CD4-positive, alpha-beta T cell treated with Interleukin-15 for 1 hour (primary cell): ENCODE measurements at places on chromosomes 6 and 20.

- DNase-seq: no peak
Measured at GRCh38 chr6:100311707-100312251, 152.9 kb downstream of the SIM1 start.

DNA sequence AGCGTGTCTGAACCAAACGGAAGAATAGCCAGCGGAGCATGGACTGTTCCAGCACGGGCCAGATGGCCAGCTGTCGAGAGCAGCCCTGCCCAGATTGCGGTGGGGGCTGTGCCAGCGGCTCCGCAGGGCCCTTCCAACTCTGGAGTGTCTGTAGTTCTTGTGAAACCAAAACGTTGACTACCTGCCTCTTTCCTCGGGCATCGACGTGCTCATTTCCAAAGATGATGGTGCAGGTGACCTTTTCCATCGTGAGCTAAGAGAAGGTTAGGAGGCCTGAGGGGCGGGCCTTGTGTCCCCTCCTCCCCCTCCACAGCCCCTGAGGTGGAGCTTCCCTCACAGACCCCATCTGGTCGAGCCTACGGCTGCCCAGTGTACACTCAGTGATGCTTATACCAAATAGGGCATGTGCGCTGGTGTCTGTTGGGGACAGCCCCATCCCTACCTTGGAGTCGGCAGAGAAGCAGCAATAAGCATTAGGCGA, 12.9 kb upstream of the C20orf144 start:
- DNase-seq: no peak

DNA sequence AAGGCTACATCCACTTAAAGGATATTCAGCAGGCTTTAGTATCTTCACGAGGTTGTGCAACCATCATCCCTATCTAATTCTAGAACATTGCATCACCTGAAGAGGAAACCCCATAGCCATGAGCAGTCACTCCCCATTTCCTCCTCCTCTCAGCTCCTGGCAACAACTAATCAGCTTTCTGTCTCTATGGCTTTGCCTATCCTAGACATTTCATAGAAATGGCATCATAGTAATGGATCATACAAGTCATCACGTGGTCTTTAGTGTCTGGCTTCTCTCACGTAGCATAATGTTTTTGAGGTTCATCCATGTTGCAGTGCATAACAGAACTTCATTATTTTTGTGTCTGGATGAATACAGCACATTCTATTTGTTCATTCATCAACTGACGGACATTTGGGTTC, 20.5 kb downstream of the SNAI1 start:
- peak; percentile 61 for DNase-seq

DNA sequence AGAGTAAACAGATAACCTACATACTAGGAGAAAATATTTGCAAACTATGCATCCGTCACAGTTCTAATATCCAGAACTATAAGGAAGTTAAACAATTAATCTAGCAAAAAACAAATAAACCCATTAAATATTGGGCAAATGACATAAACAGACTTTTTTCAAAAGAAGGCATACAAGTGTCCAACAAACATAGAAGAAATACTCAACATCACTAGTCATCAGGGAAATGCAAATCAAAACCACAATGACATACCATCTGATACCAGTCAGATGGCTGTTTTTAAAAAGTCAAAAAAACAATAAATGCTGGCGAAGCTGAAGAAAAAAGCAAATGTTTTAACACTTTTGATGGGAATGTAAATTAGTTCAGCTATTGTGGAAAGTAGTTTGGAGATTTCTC, 1117.7 kb upstream of the MAP3K7 start:
- DNase-seq: no peak

GRCh38 chr6:134537146-134537555, 219.2 kb upstream of the SGK1 start:
- DNase-seq: no peak

GRCh38 chr20:48763216-48763914, 64.4 kb downstream of the PREX1 start:
- no peak for DNase-seq

GRCh38 chr20:43947316-43947710, 32.7 kb downstream of the TOX2 start:
- DNase-seq: no peak

GRCh38 chr20:44464514-44464913, 11.2 kb upstream of the TTPAL start:
- no peak for DNase-seq
